GM13977 (cell line): ENCODE measurements at places on chromosomes 11 and 22.

DNA sequence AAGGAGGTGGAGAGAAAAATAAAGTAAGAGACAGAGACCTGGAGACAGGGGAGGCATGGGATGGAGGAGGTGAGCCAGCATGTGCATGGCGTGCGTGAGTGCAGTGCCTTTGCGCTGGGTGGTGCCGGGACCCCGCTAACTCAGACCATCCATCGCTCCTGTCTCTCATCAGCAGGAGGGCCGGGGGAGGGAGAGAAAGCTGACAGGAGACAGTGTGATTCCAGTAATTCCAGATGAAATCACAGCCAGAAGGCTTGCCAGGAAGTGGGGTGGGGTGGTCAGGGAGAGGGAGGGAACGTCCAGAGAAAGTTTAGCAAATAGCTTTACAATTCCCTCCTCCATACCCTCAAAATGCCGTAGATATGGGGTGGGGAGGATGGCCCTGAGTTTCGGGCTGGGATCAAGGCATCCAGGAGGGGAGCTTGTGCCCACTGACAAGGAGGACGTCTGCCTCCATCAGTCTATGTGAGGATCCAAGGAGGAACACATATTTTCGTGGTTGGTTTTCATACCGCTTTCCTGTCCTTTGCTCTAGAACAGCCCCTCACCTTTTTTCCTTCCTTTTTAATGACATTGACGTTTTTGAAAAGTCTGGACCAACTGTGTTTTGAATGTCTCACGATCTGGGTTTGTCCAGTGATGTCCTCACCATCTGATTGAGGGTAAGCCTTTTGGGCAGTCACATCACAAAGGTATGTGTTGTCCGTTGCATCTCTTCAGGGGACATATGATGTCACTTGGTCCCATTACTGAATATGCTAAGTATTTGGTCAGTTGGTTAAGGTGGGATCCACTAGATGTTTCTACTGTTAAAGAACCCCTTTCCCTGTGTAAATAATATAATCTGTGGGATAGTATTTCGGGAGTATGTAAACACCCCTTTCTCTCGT is 567.3 kb downstream of the MIAT start:
- no peak for DNase-seq

DNA sequence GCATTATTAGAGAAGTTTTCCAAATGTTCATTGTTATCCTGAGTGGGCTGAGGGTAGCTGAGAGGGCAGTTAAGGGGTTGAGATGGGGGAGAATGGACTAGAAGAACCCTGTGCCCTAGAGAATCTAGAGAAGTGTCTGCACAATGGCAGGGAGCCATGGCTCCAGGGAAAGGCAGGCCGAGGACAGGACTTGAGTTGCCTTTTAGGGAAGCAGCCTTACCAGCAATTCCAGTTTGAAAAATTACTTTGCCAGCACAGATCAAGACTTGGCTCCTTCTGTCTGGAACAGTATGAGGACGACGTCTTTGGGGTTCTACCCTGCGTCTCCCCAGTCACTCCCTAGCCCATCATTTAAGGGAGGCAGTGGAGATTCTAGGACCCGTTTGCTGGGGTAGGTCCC is 25.7 kb upstream of the MICAL3 start:
- DNase-seq, result no peak

DNA sequence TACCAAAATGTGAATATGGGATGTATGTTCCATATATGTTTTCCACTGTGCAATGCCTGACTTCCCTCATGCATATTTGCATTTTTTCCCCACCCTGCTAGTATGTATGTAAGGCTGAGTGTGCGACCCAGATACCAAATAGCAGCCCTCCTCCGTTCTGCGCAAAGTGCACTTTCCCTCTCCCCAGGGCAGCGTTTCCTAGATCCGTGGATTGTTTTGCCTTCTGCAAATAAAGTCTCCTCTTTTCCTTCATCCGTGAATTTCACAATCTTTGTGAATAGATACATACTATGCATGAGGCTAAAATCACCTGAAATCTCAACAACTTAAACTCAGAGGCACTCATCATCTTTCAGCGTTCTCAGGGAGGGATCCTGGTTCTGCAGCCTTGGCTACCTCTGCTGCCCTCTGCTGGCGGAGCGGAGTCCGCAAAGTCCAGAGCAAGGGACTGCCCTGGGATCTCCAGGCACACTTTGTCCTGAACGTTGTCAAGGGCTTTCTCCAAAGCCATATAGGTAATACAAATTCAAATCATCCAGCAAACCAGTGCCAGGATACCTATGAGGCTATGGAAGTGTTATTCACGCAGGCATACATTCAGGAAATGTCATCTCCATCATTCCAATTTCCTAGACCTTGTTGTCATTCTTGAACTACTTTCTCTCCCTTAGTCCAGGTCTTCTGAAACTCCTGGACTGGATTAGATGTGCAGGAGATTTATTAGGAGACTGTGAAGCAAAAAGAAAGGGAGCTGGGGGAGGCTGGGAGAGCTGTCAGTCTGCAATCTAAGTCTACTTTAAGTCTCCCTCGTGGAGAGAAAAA is 53.1 kb downstream of the CNTF start:
- DNase-seq, result peak; percentile 73

DNA sequence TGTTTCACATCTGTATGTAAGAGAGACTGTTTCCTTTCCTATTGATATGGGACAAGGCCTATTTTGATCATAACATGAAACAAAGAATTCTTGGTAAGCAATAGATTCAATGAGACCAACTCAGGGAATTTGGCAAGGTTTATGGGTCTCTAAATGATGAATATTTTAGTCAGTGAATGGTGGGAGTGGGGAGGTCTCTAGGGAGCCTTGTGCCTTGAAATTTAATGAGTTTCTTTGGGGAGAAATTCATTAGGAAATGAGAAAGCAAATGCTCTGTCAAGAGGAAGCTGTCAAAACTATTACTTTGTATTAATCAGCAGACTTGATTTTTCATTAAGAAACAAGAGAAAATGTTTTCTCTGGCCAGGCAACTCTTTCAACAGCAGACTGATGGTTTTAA is 921.7 kb upstream of the API5 start:
- DNase-seq, result no peak

DNA sequence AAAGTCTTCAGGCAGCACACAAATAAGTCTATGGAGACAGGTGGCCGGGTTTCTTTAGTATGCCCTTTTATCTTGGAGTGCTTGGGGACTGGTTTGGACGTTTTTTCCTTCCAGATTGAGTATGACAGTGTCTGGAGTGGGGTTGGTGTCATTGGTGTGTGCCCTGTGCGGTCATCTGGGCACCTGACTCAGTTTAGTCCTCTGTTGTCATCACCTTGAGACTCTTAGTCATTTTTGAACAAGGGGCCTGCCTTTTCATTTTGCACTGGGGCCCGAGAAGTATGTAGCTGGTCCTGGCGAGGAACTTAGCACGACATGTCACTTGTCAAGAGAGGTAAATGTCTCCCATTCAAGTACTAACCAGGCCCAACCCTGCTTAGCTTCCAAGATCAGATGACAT is 27.2 kb upstream of the MYO18B start:
- DNase-seq, result no peak

DNA sequence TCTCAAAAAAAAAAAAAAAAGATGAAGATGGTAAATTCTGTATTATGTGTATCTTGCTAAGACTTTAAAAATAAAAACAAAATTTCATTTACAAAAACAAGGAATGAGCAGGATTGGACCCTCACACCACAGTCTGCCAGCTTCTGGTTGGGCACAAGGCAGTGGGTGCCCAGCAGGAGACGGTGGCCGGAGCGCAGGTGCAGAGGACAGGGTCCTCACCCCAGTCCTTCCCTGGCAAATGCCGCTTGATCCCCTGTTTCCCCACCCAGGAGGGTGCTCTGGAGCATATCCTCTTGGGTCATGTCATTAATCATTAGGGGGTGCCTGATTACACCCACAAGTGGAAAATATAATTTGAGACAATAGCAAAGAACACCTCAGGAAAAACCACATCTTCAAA is 31.2 kb downstream of the SHANK2 start:
- no peak for DNase-seq

GRCh38 chr22:17489101-17489500 is 74.2 kb upstream of the SLC25A18 start:
- DNase-seq, result no peak

- DNase-seq, result no peak
Observed at GRCh38 chr11:121154486-121155314, 53.7 kb downstream of the TECTA start.

DNA sequence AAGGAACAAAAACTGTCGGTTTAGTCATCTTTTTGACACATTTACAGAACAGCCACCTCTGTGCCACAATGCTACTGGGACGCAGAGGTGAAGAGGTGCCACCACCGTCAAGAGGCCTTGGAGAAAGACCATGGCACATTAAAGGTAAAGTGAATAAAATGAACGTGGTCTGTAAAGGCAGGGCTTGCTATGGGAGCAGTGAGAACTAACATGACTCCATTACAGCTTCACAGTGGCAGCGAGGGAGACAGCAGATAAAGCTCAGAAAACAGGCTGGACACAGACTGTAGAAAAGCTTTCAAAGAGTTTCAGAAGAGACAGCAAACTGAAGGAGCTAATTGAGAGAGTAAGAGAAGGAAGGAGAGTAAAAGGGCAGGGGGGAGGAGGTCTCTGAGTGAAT is 102.9 kb downstream of the GAB2 start:
- no peak for DNase-seq

GRCh38 chr22:41888627-41889200 is 26.2 kb downstream of the SHISA8 start:
- no peak for DNase-seq

GRCh38 chr22:26318975-26319374 is 110.1 kb upstream of the ASPHD2 start:
- no peak for DNase-seq

DNA sequence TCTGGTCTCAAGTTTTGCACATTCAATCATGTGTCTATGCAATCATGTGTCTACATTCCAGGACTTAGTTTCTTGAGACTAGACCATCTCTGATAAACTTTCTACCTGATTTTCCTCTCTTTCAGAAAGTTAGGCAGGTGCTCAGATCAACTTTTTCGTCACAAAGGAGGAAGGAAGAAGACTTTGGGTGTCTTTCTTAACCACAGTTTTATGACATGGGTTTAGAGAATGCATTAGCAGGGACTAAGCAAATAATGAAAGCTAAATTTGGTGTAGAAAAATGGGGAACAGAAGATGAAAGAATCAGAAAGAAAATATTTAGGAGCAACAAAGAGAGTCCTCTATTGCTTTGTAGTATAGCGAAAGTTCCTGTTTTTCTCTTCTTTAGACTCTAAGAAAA is 7.7 kb upstream of the GLYATL1B start:
- no peak for DNase-seq

DNA sequence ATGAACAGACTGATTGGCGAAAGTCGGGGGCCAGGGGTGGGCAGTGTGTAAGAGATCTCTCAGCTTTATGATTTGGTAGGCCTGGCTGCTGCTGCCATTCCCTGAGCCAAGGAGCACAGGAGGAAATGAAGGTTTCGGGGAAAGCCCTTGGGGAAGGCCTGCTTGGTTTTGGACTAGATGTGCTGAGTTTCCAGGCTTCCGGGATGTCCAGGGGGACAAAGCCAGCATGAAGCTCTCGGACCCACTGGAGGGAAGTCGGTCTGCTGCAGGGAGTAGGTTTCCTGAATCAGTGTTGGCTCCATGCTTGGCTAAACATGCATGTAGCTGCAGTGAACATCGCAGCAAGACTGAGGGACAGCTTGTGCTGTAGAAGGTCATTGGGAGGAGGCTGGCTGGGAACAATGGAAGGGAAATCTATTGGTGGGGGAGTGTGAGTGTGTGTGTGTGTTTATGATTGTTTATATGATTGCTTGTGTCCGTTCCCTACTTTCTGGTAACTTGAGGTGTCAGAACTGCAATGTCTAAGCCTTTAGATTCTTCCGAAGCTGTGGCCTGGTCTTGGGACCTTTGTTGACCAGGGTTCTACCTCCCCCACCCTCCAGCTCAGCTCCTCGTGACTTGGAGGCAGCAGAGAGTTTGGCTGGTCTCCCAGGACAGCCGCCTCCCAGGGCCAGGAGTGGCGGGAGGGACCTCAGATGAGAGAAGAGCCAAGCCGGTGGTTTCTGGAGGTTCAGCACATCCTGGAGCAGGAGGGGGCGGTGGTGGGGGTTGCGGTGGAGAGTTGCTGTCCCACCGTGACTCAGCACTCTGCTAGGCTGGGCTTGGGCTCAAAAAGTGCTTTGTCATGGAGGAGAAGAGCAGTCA is 4.0 kb upstream of the FTH1 start:
- peak; percentile 61 for DNase-seq

DNA sequence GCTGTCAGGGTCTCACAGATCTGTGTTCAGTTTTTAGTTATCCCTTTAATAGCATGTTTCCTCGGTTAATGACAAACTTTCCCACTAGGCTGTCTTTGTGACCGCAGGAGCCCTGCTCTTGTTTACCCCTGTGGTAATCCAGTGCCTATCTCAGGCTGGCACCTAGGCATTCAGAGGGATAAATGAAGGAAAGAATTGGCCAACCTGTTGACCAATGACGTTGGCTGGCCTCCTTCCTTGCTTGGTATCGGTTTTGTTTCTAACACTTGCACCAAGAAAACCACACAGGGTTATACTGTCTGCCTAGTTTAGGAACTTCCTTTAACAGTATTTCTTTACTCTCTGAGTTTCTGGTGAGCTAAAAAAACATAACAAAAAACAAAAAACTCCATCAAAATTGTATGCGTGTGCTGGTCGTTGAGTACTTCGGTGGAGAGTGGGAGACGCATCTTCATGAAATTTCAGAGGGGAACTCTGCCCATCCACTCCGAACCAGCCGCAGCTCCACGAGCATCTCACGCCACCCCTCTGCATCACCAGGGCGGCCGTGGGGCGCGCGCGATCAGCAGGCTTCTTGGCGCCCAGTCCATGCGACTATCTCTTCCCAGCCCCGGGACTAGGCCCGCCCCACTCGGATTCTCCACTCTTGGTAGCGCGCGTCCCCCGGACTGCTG is 563 bp upstream of the ENDOD1 start:
- peak; percentile 47 for DNase-seq

GRCh38 chr11:69009441-69010211 is 3.4 kb downstream of the MRGPRF start:
- DNase-seq, result no peak

DNA sequence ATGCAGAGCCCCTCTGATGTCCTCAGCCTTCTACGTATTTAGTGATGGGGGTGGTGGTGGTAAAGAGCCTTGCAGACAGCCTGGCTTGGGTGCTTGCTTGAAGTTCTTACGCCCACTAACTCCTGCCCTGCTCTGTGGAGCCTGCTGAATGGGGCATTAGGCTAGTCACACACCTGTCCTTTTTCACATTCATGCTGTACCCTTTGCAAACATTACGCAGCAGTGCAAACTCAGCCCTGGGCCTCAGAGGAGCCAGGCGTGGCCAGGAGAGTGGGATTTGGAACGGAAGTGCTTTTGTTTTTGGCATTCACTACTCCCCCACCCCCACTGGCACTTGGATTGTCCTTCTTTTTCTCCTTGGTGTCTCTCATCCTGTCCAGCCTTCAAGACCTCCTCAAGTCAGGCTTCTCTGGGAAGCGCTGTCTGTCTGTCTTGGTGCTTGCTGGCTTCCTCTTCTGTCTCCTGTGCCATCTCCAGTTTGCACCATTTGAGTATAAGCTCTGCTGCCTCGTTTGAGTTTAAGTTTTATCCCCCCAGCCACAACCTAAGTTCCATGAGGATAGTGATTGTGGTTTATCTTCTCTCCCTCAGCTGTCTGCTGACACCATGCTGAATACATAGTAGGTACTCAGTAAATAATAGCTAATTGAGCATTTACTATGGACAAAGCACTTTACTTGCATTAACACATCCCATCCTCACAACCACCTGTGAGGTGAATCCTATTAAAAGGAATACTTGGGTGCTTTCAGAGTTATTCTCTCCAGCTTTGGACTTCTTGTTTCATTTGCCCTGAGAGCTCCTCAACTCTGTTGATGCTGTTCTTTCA is 26.7 kb downstream of the ZBTB16 start:
- DNase-seq, result no peak

- no peak for DNase-seq
Observed at GRCh38 chr11:96306933-96307775, 35.8 kb downstream of the MAML2 start.
